ENCODE measurements at places on chromosomes 4 and X.

- no peak for DNase-seq
Measured at GRCh38 chr4:147090486-147090885, 144.8 kb upstream of the TTC29 start.

DNA sequence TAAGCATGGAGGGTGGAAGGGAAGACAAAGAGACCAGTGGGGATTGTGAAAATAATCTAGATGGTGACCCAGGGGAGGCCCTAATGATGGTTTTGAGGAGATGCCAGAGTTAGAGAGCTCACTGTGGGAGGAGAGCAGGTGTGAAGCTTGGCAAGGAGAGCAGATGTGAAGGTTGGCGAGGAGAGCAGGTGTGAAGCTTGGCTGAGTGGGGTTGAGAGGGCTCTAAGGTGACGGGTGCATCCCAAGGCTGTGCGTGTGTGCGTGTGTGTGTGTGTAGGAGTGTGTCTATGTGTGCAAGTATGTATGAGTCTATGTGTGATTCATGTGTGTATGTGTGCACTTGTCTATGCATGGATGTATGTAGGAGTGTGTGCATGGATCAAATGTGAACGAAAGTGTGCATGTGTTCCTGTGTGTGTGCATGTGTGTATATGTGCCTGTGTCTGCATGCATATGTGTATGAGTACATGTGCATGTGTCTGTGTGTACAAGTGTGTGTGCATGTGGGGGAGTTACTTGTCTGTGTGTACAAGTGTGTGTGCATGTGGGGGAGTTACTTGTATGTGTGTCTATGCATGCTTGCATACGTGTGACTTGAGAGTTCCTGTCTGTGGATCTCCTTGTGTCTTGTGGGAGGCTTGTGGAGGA is 72.0 kb downstream of the EVC start:
- DNase-seq: no peak

DNA sequence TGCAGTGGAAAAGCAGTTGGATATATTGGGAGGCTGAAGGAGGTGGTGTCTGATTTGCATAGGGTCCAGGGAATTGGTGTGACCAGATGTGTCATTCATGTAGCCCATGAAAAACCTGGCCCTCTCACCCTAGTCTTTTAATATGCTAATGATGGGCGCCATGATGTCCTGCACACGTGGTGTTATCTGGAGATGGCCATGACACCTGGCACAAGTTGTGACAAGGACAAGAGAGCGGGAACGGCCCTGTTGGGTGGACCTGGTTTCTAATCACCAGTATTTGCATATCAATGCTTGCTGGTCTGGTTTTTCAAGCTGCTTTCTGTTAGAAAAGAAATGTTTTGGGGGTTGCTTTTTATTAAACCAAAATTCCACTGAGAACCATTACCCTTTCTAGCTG is 87.4 kb downstream of the ZXDA start:
- DNase-seq: no peak

DNA sequence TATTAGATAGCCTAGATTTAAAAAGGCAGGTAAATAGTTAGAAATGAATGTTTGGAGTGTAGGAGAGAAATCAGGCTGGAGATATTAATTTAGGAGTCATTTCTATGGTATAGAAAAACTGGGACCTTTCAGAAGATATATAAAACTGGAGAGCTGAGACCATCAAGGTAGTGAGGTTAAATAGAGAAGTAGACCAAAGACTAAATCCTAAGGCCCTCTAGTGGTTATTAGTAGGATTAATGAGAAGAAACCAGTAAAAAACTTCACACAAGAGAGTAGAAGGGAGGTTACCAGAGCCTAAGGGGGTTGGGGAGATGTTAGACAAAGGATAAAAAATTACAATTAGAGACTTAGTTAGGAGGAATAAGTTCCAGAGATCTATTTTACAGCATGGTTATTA is 351.0 kb upstream of the SPANXN1 start:
- no peak for DNase-seq

DNA sequence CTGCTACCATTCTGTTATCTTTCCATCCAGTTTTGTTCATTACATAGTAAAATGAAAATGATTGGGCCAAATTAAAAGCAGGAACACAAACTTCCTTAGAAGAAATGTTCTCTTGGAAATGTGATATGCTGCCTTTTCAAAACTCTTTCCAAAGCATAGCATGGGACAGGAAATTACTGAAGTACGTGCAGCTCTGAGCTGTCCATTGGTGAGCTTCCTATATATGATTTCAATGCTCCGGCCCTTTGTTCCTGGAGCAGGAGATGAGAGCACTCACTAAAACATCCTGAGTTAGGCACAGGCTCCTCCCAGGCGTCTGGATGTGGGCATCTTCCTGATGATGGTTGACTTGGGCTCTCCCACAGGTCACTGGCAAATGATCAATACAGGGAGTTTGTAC is 33.0 kb upstream of the ANXA3 start:
- DNase-seq: no peak

- DNase-seq: no peak
Measured at GRCh38 chr4:105843941-105844340, 51.3 kb upstream of the NPNT start.

DNA sequence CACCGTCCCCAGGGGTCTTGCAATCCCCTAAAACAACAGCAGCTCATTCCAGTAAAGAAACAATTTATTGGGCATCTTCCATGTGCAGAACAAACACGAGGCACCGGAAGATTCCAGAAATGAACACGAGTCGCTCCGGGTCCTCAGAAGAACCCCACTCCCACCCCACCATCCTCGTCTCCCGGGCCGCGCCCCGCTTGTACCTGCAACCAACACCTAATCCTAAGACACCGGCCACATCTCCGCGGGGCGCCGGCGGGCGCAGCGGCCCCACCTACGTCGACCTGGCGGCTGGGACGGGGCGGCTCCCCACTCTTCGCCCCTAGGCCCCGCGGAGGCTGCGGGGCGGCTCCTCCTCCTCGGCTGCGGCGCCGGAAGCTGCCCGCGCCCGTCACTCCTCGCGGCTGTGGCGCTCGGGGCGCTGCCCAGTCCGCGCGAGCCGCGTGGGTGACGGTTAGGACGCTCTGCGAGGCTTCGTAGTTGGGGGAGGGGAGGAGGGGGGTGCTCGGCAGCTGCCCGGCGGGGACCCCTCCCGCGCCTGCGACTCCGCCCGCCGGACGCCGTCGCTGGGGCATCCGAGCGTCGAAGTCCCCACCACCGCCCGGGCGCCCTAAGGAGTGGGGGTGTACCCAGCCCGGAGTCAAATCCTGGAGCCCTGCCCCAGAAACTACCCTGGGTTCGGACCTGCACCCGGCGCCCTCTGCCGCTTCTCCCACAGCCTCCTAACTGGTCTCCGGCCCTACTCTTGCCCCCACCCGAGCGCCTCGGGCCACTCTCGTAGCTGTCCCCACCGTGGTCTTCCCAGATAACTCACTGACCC is at the start of gene CCDC158:
CCDC158 (minus strand) TSS at position 380 of the 820 bp plus-strand sequence. CDS start 17,934 bp downstream, outside the sequence.
- DNase-seq: no peak

- no peak for DNase-seq
Measured at GRCh38 chr4:25013756-25014661, 16.7 kb downstream of the LGI2 start.

- no peak for DNase-seq
Measured at GRCh38 chr4:26764231-26764630, 96.4 kb upstream of the STIM2 start.

Data from stimulated activated CD4-positive, alpha-beta T cell treated with anti-CD3 and anti-CD28 coated beads, Interleukin-4, amount 100 ng/mL, for 24 hours (primary cell).